ENCODE measurements at places on chromosomes 1 and 21.

DNA sequence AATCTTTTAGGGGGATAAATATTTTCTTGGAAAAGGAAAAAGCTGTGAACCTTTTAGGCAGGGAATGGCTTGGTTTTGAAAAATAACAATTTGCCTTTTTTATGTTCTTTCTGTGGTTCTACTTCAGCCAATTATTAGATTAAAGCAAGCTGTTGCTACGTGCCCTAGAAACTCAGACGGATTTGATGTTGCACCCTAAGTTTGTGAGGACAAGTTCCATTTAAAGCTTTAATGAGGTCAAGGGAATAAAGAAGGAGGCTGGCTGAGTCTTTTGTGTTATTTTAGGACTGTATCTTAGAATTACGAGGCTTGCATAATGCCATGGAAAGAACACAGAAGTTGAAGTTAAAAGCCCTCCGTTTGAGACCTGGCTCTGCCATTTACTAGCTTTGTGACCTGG, 216.9 kb downstream of the NUF2 start:
- DNase-seq: no peak

DNA sequence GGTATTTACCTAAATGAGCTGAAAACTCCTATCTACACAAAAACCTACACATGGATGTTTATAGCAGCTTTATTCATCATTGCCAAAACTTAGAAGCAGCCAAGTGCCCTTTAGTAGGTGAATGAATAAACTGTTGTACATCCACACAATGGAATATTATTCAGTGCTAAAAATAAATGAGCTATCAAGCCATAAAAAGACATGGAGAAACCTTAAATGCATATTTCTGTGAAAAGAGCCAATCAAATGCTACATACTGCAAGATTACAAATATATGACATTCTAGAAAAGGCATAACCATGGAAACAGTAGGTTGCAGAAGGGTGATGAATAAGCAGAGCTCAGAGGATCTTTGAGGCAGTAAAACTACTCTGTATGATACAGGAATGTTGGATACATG, 23.3 kb downstream of the ABCB10 start:
- no peak for DNase-seq

- DNase-seq: no peak
Observed at GRCh38 chr1:228898582-228898992, 163.3 kb downstream of the RHOU start.

GRCh38 chr1:77146270-77146669, 73.0 kb downstream of the PIGK start:
- DNase-seq: no peak

DNA sequence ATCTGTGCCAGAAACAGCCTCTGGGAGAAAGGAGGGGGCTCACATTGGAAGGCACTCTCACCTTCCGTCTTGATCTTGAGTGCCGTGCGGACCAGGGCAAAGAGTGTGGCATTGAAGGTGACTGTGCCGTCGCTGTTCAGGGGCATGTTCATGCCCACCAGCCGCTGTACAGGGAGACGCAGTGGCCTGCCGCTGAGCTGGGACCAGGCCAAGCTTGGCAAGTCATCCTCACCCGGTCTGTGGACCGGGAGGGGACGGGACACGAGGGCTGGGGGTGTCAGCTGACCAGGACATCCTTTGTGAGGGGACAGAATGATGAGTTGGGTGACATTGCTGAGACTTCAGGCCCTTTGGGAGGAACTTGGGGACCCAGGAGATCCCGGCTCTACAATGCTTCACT, 25.0 kb upstream of the KIF21B start:
- DNase-seq: no peak

- no peak for DNase-seq
Observed at GRCh38 chr1:204076891-204077290, 4.0 kb downstream of the SOX13 start.

DNA sequence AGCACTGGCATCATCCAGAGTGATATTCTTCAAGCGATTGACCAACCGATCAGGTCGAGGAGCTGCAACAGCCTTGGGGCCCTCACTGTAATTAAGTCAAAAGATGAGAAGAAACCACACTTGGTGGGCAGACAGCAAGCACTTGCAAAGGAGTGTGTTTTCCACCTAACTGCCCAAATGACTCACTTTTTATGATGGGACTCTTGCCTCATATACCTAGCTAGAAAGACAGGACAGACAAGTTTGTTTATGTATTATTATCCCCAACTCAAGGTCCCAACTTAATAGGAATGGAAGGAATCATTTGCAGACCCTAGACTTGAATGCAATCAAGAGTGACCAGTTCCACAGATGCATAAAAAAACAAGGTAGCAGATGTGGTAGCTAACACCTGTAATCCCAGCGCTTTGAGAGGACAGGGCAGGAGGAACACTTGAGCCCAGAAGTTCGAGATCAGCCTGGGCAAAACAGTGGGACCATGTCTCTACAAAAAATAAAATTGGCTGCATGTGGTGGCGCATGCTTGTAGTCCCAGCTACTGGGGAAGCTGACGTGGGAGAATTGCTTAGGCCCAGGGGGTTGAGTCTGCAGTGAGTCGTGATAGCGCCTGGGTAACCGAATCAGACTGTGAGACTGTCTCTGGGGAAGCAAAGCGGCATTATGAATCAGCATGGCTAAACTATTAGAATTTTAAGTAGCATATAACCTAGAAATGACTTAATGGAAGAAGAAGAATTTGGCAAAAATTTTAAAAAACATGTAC, 2.3 kb upstream of the NRAS start:
- DNase-seq: no peak

- DNase-seq: no peak
Observed at GRCh38 chr1:108716437-108717230, 3.9 kb downstream of the FNDC7 start.

Data from substantia nigra (tissue), 51 donors.